ENCODE measurements at places on chromosomes 7 and 10. TPM values are rescaled to one million over a fixed set of nuclear protein-coding genes. Genes with fewer than 3 reads are reported as not detected.

GRCh38 chr7:88259656-88260380, 40.0 kb upstream of the SRI start:
- H3K4me3 ChIP-seq: no peak overlapping the region
- no peak for DNase-seq
- no peaks in the 10 kb centered on the region for H3K27me3 ChIP-seq
- no peaks in the 10 kb centered on the region for H3K36me3 ChIP-seq

DNA sequence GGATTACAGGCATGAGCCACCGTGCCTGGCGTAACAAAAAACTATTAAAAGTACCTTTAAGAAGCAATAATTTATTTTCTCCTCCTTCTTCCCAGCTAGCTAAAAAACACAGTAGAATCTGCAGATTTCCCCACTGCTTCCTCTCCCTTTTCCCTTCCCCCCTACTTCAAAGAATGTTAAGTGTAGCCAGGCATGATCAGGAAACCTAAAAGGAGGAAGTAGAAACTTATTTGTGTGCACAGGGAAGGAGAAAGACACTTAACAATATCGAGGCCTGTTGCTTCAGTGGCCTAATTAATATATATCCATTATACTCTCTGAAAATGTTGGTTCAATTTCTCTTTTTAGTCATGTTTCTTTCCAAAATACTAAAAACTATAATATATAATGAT, 127.7 kb downstream of the NRBF2 start:
- no peaks in the 10 kb centered on the region for H3K36me3 ChIP-seq
- no peak overlapping the region for H3K4me3 ChIP-seq
- DNase-seq: no peak
- H3K27me3 ChIP-seq: no peaks in the 10 kb centered on the region
- H3K4me1 ChIP-seq: peaks cover 77% of the 10 kb centered on the region

DNA sequence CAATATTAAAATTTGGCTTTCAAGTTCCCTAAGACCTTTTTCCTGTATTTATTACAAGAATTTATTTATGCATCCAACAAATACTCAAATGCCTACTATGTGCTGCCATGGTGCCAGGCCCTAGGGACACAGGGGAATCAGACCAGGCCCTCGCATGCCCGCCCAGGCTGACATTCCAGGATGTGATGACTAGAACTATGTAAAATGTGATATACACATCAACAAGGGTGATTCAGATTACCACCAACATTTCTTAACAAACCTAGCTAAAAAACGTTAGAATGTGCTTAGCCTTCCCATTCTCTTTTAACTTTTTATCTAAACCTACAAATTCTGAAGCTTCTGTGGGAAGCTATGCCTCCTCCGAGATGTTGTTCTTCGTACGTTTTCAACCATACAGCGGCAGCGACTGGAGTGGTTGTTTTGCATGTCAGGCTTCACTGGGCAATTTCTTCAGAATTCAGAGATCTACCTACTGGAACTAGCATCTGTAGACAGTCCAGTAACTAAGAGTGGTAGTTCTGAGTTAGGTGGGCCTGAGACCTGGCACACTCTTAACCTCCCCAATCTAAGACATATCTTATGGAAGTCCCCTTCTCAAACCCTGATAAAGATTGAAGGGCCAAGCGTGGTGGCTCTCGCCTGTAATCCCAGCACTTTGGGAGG, 22.1 kb downstream of the GNA12 start:
- no peaks in the 10 kb centered on the region for H3K36me3 ChIP-seq
- peaks cover 75% of the 10 kb centered on the region for H3K4me1 ChIP-seq
- DNase-seq: no peak
- H3K27ac ChIP-seq: peak overlapping the region; percentile 68
- H3K27me3 ChIP-seq: no peaks in the 10 kb centered on the region

DNA sequence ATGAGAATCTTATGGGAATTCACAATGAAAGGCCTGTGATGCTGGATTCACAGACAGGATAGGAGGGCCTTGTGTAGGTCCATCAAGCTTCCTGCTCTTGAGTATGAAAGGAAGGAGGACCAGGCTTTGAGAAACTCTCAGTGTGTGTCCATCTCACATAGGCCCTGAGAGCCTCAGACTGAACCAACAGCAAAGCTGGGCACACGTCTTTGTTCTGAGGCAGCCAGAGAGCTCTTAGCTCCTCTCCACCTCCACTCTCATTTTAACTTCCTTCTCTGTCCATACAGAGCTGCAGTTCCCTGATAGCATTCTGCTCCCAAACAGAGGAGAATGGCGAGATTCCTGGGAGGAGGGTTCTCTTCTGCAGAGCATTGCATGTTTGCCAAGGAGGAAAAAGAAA, 515.6 kb downstream of the CALN1 start:
- H3K4me1 ChIP-seq: no peaks in the 10 kb centered on the region
- DNase-seq: no peak
- H3K27ac ChIP-seq: no peak overlapping the region
- no peak overlapping the region for H3K4me3 ChIP-seq
- H3K27me3 ChIP-seq: no peaks in the 10 kb centered on the region

DNA sequence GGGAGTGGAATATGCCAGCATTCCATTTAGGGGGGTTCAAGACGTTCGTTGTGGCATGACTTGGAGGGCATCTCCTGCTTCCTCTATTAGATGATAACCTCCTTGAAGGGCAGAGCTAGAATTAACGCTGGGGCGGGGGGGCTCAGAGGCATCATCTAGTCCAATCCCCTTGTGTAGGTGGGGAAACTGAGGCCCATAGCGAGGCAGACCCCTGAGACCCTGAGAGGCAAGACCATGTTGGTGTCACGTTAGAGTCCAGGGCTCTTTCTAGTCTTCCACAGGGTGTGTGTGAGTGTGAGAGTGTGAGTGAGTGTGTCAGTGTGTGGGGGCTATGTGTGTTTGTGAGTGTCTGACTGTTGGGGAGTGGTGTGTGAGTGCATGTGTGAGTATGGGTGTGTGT, 29.3 kb upstream of the NUB1 start:
- no peaks in the 10 kb centered on the region for H3K4me1 ChIP-seq
- H3K27ac ChIP-seq: no peak overlapping the region
- H3K36me3 ChIP-seq: no peaks in the 10 kb centered on the region
- DNase-seq: peak; percentile 65
- no peaks in the 10 kb centered on the region for H3K27me3 ChIP-seq

GRCh38 chr7:143958781-143959180, 4.1 kb downstream of the OR2F1 start:
- H3K4me1 ChIP-seq: no peaks in the 10 kb centered on the region
- no peak for DNase-seq
- H3K27ac ChIP-seq: no peak overlapping the region
- H3K4me3 ChIP-seq: no peak overlapping the region

DNA sequence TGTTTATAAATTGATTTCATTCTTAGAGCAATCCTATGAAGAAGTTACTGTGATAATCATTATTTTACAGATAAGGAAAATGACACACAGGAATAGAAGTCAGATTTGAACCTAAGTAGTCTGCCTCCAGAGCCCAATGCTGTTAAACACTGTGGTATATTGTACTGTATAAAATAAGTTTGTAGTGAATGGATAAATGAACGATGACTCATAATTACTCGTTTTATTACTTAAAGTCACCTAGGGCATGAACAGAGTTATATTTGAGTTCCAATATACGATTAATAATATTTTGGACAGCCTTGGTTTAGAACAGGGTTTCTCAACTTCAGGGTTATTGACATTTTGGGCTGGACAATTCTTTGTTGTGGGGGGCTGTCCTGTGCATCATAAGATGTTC, 7.8 kb upstream of the BTRC start:
- no peaks in the 10 kb centered on the region for H3K27me3 ChIP-seq
- no peaks in the 10 kb centered on the region for H3K36me3 ChIP-seq
- no peak for DNase-seq
- H3K27ac ChIP-seq: no peak overlapping the region
- no peaks in the 10 kb centered on the region for H3K4me1 ChIP-seq

DNA sequence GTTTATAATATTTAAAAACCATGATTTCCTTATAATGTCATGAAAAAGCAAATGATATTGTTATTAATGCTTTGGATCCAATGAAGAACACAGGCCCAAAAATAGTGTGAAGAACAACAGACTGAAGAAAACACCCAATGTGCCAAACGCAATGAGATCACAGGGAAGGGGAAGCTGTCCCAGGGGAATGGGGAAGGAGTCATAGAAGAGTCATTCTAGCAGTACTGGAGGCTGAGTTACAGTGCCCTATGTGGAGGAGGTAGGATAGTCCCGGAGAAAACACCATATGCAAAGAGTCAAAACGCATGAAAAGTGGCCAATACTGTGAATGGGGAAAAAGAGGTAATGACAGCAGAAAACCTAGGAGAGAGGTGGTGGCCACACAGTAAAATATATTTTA, 50.9 kb downstream of the TPK1 start:
- H3K27ac ChIP-seq: no peak overlapping the region
- no peaks in the 10 kb centered on the region for H3K36me3 ChIP-seq
- H3K4me1 ChIP-seq: no peaks in the 10 kb centered on the region
- H3K4me3 ChIP-seq: no peak overlapping the region

- no peak overlapping the region for H3K4me3 ChIP-seq
- H3K27me3 ChIP-seq: no peaks in the 10 kb centered on the region
- no peaks in the 10 kb centered on the region for H3K36me3 ChIP-seq
- H3K27ac ChIP-seq: no peak overlapping the region
- no peak for DNase-seq
- peaks cover 44% of the 10 kb centered on the region for H3K4me1 ChIP-seq
Observed at GRCh38 chr7:1671594-1672451, 1.7 kb downstream of the ELFN1 start.

DNA sequence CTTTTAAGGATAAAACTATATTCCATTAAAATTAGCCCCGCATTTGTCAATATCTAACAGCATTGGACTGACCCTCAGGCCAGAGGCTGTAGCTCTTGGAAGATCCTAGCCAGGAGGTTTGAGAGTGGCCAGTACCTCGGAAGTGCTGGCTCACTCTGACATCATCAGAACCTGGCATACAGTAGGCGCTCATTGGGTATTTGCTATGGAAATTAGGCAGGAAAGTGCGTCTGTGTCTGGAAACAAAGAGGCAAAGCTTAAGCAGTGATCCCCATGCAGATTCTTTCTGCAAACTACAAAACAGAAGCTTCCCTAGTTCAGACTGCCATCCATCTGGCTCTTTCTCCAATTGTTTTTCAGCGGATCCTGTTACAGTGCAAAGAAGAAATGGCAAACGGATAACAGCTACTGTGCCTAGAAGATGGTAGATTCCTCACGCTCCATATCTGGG, 1.7 kb upstream of the PRKCQ start:
- no peaks in the 10 kb centered on the region for H3K36me3 ChIP-seq
- H3K27me3 ChIP-seq: no peaks in the 10 kb centered on the region
- H3K4me3 ChIP-seq: no peak overlapping the region
- DNase-seq: no peak
- no peak overlapping the region for H3K27ac ChIP-seq

DNA sequence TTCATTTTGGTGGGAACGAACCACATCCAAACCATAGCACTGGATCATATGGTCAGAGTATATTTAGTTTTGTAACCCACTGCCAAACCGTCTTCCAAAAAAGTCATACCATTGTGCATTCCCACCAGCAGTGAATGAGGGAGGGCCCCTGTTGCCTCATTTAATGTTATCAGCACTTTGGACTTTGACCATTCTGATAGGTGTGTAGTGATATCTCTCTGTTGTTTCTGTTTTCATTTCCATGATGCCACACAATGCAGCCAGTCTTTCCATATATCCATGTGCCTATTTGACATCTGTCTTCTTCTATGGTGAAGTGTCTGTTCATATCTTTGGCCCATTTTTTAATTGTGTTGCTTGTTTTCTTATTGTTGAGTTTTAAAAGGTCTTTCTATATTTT, 105.0 kb upstream of the PPP2R2D start:
- no peaks in the 10 kb centered on the region for H3K36me3 ChIP-seq
- H3K4me3 ChIP-seq: no peak overlapping the region
- H3K27ac ChIP-seq: no peak overlapping the region
- no peaks in the 10 kb centered on the region for H3K4me1 ChIP-seq
- no peak for DNase-seq
- no peaks in the 10 kb centered on the region for H3K27me3 ChIP-seq

DNA sequence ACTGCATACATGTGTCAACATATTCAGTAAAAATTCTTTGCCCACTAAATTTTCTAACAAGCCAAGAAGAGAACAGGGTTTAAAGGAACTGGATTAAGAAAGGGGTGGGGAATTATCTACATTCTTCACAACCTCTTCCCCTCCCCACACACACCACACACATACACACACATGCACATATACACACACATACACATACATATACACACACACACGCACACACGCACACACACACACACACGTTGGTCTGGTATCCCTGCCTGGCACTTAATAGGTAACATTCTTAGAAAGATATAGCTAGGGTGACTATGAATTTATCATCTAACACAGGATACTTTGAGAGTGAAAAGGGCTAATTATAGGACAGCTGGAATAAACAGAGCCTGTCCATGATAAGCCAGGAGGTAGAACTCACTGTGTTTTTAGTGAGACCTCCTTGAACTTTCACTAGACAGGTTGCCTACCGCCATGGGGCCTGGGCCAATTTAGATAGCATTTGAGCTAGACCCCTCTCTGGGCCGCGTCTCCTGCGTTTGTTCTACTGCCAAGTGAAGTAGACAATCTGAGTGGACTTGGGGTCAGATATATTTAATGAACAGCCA, 33.1 kb upstream of the EPC1 start:
- H3K4me3 ChIP-seq: no peak overlapping the region
- peak overlapping the region; percentile 2 for H3K27ac ChIP-seq
- peaks cover 6% of the 10 kb centered on the region for H3K4me1 ChIP-seq
- no peaks in the 10 kb centered on the region for H3K27me3 ChIP-seq

DNA sequence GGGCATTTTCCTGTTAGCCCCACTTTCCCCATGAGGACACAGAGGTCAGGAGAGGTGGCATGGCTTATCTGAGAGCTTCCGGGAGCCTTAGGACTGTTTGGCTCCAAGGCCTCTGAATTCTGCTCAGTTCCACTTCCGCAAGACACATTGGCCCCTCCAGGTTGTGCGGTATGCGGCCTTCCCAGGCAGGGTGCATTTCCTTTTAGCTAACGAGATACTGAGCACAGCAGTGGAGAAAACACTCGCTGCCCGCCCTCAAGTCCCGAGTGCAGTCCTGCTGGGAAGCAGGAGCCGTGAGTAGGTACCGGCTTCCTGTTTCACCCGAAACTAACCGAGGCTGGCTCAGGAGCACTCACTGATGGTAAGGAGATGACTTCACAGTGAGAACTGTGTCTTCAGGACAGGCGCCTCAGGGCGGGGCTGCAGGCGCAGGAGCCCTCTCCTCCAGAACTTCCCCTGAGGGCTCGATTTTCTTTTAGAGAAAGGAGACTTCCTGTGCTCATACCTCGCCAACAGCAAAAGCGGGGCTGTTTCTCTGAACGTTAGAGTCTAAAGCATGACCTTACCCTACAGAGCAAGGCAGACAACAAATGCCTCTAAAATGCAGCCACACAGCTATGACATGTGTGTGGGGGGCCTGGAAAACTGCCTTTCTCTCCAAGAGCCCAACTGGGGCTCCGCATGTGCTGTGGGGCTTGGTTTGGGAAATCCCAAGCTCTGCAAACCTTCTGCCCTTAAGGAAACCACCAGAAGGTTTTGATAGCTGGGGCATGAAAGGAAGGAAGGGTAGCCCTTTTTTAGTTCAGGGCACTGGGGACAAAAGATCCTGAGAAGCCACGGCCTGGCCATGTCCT, 25.9 kb downstream of the RGS10 start:
- peak overlapping the region; percentile 30 for H3K27ac ChIP-seq
- H3K27me3 ChIP-seq: no peaks in the 10 kb centered on the region
- H3K4me1 ChIP-seq: peaks cover 6% of the 10 kb centered on the region
- DNase-seq: no peak
- H3K4me3 ChIP-seq: no peak overlapping the region
- peaks cover 4% of the 10 kb centered on the region for H3K36me3 ChIP-seq

GRCh38 chr7:40516376-40516775, 381.6 kb downstream of the SUGCT start:
- H3K36me3 ChIP-seq: no peaks in the 10 kb centered on the region
- H3K4me1 ChIP-seq: no peaks in the 10 kb centered on the region
- no peak for DNase-seq
- H3K4me3 ChIP-seq: no peak overlapping the region
- H3K27me3 ChIP-seq: no peaks in the 10 kb centered on the region

Gene SYT15B
- 17.9 TPM for total RNA-seq

Gene SSC4D
- total RNA-seq: not detected

Gene SRI
- total RNA-seq: 53.0 TPM

Gene TNRC18
- total RNA-seq: 79.8 TPM
